Stimulated activated CD8-positive, alpha-beta memory T cell treated with anti-CD3 and anti-CD28 coated beads, Interleukin-4, amount 100 ng/mL, for 1 hour (primary cell): ENCODE measurements at places on chromosomes 5 and 9.
A peak's percentile ranks its signal among the peaks of the same experiment; 100 is the strongest.

- peak; percentile 77 for DNase-seq
These were observed at the start of gene DCAF10 for GRCh38 chr9:37800631-37801286. Gene DCAF10 (plus strand): TSS chr9:37800797. CDS start chr9:37800867, 70 bp downstream.

GRCh38 chr9:89603767-89604665 lies 796 bp upstream of the GADD45G start:
- DNase-seq = no peak

DNA sequence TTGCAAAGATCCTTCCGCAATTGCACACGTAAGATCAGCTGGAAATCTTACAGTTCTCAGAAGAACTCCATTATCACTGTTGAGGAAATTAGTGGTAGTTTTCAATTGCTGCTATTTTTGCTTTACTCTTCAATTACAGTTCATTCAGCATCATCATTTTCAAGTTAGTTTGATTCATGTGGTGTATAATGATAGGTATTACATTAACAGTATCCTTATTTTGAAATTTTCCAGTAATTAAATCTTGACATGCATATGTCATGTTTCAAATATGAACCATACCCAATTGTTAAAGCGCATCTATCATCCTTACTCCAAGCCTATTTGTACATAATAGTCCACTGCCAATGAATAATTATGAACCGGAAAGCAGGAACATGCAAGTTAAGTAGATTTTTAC lies 60.3 kb downstream of the NR6A1 start:
- DNase-seq = no peak

DNA sequence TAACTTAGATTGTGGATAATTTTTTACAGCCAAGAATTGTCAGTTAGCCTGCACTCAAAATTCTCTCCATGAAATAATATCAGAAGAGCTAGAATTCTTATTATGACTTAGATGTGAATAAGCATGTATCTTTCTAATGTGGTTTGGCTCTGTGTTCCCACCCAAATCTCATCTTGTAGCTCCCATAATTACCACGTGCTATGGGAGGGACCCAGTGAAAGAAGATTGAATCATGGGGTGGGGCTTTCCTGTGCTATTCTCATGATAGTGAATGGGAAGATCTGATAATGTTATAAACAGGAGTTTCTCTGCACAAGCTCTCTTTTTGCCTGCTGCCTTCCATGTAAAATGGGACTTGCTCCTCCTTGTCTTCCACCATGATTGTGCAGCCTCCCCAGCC lies 176.8 kb downstream of the MAT2B start:
- DNase-seq = no peak

GRCh38 chr5:178433273-178433775 lies 156.9 kb downstream of the COL23A1 start:
- DNase-seq = no peak

DNA sequence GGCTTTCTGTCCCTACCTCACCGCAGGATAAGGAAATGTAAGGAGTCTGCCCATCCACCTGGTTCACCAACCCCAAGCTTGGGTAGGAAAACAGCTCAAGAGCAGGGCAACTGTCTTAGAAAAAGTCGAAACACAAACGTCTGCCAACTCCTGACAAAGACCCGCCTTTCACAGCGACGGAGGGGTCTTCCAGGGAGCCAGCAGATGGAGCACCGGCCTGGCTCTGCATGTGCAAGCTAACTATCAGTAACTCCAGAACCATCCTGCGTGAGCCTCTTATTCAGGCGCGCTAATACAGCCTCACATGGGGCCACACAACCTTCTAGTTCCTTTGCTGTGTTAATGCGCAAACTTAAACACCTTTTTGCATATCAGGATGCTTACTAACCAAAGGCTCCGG lies 26.9 kb downstream of the CAMSAP1 start:
- no peak for DNase-seq

- no peak for DNase-seq
These were observed 110.6 kb downstream of the HTR4 start for GRCh38 chr5:148543727-148544126.

DNA sequence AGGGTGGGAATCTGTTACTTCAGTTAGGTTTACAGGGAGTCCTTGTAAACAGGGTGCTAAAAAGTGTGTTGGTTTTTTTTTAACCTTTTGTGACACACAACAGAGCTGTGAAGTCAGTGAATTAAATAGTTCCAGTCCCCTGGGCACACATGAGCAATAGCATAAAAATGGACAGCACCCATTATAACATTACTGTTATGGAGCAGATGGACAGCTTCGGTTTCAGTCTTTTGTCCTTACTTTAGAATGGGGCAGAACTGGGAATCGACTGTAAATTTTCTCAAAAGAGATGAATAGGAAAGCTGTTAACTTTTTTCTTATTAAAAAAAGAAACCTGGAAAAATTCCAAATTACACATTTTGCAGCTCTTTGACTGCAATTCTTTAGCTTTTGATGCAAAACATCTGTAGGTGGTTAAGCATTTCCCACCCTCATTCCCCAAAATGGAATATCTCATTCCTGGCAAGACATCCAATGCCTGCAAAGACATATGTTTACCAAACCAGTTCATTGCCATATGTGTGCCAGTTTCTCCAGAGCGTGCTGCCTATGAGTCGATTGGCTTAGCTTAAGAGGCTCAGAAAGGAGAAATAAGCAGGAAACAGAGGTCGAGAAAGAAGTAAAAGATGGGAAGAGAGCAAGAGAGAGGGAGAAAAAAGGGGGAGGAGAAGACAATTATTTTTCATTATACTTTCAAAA lies 212.3 kb upstream of the TMEM161B start:
- DNase-seq = no peak

GRCh38 chr5:141848744-141849414 lies 29.3 kb downstream of the PCDH1 start:
- no peak for DNase-seq

- no peak for DNase-seq
These were observed 60.4 kb downstream of the USP20 start for GRCh38 chr9:129895376-129896268.

DNA sequence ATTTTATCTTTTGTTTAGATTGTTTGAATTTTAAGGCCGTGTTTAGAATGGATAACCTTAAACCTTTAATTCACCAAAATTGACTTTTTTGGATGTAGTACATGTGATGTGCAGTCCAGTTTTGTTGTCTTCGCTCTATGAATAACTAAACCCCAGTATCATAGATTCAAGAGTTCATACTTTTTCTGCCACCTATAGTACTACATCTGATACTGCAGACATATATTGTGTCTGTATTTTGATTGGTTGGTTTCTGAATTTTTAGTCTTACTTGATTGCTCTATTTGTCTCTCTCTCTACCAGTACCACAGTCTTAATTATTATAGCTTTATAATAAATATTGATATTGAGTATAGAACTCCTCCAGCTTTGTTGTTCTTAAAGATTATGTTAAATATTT lies 58.1 kb downstream of the PPIP5K2 start:
- no peak for DNase-seq

GRCh38 chr5:107486489-107486888 lies 184.2 kb downstream of the EFNA5 start:
- no peak for DNase-seq

DNA sequence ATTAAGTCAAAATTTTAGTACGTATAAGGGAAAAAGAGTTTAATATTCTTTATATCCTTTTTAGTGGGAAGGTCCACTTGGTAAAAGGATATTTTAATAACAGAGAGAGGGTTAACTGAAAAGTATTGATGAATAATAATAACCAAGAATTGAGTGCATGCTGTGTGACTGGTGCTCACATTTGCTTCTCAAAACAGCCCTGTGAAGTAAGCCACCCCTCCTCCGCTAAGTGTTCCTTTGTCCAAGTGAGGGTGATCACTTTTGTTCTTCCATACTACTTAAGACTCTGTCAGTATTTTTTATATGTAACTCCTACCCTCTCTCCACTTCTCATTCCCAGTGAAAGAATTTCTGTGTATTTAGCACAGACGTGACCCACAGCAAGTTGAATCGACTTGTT lies 51.5 kb downstream of the SLC44A1 start:
- no peak for DNase-seq

- DNase-seq = no peak
These were observed 13.0 kb upstream of the SPINK4 start for GRCh38 chr9:33227008-33227398.

DNA sequence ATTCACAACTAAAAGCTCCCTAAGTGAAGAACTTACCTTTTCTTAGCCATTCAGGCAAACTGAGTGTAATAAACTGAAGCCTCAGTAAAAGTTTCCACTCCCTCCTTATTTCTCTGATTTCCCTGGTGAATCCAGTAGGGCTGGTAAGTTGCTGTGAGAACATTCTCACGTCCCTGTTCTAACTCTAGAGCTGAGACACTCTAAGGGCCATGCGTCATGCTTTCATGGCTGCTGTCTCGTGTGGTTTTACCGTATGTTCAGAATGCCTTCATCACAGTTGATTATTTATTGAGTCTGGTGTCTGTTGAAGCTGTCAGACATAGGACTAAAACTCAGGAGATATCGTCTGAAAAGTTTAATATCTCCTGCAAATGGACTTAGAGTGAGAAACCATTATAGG lies 1.3 kb downstream of the OR2S2 start:
- DNase-seq = no peak

- no peak for DNase-seq
These were observed 681 bp downstream of the PPWD1 start for GRCh38 chr5:65563777-65564176.

DNA sequence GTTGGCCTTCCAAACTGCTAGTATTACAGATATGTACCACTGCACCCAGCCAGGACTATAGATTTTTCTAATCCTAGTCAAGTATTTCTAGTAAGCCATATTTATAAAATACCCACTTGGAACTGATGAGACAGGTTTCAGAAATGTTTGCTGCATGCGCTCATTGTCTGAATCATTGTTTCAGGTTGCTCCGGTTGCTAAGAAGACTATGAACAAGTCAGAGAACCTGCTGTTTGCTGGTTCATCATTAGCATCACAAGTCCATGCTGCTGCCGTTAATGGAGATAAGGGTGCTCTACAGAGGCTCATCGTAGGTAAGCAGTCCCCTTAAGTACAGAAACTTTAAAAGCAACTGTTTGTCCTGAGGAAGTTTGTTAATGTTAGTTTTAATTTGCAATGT lies 5.3 kb downstream of the INVS start:
- no peak for DNase-seq

DNA sequence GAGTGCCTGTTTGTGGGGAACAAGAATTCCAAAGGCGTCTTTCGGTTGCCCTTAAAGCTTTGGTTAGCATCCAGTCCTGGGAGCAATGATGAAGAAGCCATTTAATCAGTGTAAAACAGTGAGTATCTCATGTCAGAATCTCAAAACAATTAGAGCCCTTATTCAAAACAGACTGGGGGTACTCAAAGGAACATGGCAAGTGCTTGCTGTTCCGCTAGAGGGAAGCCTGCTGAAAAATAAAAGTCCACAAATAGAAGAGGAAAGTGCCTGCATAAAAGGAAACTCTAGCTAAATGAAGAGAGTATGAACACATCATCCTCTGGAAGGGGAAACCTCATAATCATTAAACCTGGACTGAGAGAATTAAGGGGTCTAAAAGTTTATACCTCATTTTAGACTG lies 26.4 kb downstream of the FBXL7 start:
- DNase-seq = no peak

- no peak for DNase-seq
These were observed 147.9 kb upstream of the VLDLR start for GRCh38 chr9:2473681-2474080.

DNA sequence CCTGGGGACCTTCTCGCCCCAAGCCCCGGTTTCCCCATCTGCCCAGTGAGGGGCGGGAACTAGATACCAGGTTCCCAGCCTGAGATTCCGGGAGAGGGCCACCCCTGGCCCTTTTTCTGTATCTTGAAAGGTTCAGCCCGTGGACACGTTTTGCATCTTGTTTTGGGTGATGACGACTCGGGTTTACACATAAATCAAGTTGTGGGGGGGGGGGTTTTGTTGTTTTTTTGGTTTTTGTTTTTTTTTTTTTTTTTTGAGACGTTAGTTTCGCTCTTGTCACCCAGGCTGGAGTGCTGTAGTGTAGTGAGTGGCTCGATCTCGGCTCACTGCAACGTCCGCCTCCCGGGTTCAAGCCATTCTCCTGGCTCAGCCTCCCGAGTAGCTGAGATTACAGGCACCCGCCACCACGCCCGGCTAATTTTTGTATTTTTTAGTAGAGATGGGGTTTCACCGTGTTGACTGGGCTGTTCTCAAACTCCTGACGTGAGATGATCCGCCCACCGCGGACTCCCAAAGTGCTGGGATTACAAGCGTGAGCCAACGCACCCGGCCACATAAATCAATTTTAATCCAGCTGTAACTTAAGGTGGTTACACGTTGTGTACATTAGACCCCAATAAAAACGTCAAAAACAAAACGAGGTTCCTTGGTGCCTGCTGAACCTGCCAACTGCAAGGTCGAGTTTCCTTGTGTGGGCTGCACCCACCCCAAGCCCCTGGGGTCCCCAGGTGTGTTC lies 1.1 kb upstream of the BRD3 start:
- no peak for DNase-seq

- DNase-seq = no peak
These were observed 623.3 kb downstream of the RAB3C start for GRCh38 chr5:59206132-59206581.

DNA sequence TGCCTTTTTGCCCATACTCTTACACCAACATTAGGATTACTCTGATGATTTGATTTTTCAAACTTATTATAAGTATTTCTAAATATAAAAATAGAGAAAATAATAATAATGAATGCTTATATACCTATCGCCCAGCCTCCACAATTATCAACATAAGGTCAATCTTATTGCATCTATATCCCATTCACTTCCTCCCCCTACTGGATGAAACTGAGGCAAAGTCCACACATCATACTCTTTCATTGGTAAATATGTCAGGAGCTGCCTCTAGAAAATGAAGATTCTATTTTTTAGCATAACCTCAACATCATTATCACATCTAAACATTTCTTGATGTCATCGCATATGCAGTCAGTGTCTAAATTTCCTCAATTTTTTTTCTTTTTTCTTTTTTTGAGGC lies 44.3 kb downstream of the SH3RF2 start:
- DNase-seq = no peak

DNA sequence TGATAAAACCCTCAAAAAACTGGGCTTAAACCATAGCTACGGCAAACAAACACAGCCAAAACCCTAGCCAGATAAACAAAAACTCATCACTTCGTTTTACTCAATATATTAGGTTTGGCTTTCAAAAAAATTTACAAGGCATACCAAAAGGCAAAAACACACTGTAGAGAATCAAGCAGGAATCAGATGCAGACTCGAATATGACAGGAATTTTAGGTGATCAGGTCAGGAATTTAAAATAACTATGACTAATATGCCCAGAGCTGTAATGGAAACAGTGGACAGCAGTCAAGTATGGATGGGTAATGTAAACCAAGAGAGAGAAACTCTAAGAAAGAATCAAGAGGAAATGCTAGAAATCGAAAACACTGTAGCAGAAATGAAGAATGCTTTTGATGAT lies 26.5 kb upstream of the DOCK2 start:
- no peak for DNase-seq

- no peak for DNase-seq
These were observed 1688.4 kb upstream of the CDH9 start for GRCh38 chr5:28726815-28727214.

DNA sequence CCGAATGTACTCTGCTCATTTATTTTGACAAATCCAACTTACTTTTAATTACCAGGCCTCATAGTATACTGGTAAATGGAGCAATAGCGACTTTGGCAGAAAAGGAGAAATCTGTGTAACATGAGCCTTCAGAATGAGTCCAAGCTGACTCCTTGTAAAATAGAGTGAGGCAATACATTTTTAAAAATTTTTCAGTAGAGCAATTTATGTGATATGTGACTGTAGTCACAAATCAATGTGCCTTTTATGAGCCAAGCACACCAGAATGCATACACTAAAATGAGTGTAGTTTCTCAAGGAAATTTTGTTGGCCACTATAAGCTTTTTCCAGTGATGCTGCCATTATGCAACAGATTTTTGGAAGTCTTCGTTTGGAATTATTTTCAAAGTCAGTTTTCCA lies 73.8 kb downstream of the SNCAIP start:
- DNase-seq = no peak

GRCh38 chr9:96720435-96720834 lies 57.5 kb downstream of the ZNF510 start:
- DNase-seq = no peak
